Stimulated activated CD4-positive, alpha-beta T cell treated with anti-CD3 and anti-CD28 coated beads, Interleukin-15, amount 100 ng/mL, for 48 hours (primary cell): ENCODE measurements at places on chromosomes 1 and 21.

GRCh38 chr1:95583661-95584210 lies 349.7 kb downstream of the RWDD3 start:
- no peak for DNase-seq

DNA sequence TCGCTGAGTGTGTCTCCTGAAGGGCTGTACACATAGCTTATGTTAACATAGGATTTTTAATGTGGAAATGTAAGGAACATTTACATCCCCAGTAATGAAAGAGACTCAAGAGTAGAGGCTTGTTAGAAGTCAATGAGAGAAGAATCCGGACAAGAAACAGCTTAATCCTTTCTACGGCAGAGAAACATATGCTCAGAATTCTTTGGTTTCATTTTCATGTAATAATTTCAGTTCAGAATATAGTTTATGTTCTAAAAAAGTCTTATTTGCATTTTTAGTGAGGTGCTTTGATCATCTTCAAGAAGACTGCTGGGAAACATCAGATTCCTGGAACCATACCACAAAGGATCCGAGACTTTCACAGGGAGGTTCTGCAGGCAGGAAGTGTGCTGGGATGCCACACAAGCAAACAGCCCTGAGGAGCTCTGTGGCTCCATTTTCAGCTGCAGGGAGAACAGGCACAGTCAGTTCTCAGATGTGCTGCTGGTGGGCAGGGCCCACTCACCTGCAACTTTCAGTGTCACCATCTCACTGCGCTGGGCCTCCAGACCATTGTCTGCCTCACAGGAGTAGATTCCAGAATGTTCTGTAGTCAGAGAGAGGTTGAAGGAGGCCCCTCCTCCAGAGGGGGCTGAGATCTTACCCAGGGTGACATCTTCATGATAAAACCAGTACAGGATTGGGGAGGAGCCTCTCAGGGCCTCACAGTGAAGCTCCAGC lies 28.4 kb downstream of the FCRL5 start:
- DNase-seq = no peak

DNA sequence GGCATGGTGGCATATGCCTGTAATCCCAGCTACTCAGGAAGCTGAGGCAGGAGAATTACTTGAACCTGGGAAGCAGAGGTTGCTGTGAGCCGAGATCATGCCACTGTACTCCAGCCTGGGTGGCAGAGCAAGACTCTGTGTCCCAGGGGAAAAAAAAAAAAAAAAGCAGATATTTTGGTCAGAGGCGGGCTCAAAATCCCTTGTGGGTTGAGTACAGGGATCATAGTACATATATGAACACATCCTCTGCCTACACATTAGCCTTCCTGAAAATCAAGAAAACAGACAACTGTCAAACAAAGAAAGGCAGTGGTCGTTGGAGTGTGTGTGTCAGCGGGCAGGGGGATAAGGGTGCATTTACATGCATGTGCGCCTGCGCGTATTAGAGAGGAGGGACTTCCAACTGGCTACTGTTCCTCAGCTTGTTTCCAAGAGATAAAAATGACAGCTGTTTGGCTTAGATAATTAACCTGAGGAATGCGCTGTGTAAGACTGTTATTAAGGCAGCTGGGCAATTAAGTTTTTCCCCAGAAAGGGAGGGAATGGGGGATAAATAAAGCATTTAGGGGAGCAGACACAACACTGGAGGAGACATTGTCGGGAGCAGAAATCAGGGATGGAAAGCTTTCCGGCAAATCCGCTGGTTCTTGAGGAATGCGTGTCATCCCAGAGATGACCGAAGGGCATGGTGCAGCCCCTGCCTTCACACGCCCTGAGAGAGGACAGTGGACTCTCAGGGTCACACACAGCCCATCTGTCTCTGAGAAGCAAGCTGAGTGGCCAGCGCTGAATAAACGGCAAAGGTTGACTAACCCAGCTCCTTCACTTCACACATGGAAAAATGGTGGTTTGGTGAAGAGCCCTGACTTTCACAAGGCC lies 6.4 kb downstream of the LAMB3 start:
- no peak for DNase-seq

DNA sequence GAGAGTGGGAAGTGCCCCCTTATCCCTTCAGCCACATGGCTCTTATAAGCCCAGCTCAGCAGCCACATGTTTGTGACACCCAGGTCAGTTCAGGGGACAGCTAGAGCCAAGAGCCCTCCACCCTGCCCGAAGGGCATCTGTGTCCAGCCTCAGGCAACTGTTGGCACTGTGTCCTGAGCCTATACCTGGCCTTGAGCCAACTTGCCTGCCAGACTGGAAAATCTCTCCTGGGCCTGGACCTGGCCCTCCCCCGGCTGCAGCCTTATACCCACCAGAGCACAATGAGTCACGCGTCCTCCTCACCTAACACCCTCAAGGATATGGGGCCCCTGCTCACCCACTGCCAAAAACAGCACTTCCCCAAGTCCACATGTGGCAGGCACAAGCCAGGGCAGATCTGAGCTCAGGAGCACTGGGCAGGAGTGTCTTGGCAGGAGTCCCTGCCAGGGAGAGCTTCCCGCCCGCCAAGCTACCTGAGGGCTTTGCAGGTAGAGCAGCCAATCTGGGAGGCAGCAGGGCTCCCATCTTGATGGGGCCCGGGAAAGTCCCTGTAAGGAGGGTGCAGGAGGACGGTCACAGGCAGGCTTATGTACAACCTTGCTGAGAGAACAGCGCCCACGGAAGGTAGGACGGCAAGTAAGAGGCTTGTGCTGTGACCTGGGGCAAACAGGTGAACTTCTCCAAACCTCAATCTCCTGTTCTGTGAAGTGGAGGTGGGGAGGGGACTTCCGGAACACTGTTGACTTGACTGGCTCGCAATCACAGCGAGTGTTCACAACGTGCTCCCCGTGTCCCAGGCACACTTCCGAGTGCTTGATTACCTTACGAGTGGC lies 19.8 kb upstream of the HSPG2 start:
- no peak for DNase-seq

DNA sequence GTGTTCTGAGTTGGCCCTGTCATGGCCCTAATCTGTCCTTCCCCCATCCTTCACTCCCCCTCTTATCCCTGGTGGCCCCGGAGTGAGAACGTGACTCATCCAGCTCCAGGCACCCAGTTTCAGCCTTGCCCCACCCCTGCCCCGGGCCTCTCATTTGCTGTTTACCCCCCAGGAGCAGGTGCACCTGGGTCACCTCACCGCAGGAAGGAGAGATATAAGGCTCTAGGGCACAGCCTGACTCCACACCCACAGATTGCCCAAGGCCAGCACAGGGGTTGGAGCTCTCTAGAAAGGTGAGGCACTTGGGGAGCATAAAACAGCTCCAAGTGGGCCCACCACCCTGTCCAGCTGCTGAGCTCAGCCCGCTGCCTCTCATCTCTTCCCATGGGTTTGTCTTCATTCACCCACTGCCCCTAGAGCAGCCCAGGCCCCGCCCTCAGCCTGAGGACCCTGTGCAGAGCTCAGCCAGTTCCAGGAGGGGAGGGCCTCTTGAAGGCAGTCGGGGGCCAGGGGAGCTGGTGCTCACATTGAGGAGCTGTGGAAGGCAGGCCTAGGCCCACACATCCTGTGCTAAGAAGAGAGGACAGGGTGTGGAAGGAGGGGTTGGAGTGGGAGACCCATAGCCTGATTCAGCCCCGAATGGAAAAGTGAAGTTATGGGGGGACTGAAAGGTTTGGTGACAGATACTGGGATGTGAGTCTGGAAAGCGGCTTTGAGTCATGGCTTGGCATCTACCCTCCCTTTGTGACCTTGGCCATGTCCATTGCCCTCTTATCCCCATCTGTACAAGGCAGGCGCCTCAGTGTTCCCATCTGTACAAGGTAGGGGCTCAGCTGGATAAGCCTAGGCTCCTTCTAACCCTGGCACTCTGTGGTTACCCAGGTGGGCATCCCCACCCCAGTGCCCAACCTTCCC lies 16.1 kb upstream of the GPR37L1 start:
- no peak for DNase-seq

- no peak for DNase-seq
Observed at GRCh38 chr1:40243351-40243750, 4.4 kb upstream of the TMCO2 start.

GRCh38 chr1:13945856-13946255 lies 245.9 kb downstream of the PRDM2 start:
- DNase-seq = no peak

- no peak for DNase-seq
Observed at GRCh38 chr1:100394285-100394684, 42.0 kb downstream of the CDC14A start.

DNA sequence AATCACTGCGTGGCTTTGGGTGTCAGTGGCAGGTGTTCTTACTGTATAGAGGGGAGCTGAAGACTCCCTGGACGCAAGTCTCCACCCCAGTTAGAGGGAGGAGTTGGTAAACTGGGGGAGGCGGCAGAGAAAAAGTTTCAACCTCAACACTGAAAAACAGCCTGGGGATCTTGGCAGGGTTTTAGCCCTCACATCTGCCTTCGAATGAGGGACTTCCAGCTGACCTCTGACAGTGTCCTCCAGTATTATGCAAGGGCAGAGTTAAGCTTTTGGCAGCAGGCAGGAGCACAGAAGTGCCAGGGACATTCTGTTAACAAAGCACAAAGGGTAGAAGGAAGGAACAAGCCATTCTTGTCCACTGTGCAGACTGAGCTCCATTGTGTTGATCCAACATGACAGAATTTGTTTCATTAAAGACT lies 41.2 kb upstream of the RAB4A start:
- no peak for DNase-seq

GRCh38 chr1:65440915-65441314 lies 20.4 kb downstream of the LEPR start:
- no peak for DNase-seq

DNA sequence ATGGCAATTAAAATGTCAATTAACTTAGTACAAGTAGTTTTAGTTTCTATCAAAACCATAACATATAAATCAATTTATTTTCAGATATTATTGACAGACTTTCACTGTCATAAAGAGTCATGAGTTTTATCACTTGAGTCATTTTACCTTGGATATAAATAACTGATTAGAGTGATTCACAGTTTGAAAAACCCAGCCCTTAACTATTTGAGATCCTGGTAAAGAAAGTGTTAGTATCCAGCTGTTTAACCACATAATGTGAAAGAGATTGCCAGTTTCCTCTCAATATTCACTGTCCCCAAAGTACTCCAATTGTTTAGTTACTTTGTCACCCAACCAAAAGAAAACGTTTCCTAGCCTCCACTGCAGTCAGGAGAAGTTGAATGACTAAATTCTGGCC lies 91.3 kb downstream of the UCHL5 start:
- no peak for DNase-seq

GRCh38 chr21:18468790-18469189 lies 65.2 kb upstream of the TMPRSS15 start:
- DNase-seq = no peak

GRCh38 chr1:38941093-38941492 lies 537 bp downstream of the RHBDL2 start:
- no peak for DNase-seq

DNA sequence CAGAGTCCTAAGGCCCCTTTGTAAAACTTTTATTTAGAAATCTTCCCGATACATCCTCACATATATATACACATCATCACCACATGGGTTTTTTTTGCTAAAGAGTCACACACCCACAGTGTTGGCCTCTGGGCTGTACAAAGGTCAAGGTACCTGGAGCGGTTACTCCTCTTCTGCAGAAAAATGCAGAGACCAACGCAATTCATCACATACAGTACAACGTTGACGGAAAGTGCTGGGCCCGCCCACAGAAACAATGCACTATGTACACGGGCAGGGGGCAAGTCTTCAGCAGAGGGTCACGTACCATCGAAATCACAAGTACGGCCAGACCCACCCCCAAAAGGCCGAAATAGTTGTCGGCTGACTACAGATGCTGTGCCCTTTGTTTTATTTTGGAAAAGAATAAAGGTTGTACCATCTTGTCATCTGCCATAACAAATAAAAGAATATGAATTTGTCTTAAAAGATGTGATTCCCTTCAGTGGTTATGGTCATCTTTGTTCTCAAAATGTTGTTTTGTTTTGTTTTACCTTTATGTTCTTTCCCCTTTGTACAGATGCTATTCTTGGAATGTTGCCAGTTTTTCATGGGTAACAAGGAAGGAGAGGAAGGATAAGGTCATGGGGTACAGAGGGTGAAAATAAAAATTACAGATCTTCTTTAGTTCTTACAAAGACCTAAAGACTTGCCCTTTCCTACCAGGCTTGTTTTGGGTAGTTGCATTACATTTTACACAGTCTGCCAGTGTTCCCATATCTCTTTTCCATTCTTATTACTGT lies 15.6 kb downstream of the TAL1 start:
- DNase-seq = no peak

- DNase-seq = no peak
Observed at GRCh38 chr1:184019506-184019905, 18.0 kb downstream of the COLGALT2 start.

DNA sequence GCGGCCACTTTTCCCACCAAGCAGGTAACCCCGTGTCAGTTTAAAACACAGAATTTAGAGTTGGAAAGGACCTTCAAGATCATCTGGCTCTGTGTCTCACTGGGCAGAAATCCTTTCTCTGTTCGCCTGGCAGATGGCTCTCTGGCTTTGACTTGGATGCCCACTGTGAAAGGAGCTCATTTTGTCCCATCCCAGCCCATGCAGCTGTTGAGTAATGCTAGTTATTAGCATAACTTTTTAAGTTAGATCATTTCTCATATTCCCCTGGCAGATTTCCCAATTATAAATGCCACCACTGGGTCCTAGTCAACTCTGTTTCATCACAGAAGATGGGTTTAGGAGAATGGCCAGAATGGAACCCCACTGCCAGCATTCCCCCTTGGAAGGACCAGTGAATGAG lies 55.9 kb downstream of the SLC35F3 start:
- no peak for DNase-seq

DNA sequence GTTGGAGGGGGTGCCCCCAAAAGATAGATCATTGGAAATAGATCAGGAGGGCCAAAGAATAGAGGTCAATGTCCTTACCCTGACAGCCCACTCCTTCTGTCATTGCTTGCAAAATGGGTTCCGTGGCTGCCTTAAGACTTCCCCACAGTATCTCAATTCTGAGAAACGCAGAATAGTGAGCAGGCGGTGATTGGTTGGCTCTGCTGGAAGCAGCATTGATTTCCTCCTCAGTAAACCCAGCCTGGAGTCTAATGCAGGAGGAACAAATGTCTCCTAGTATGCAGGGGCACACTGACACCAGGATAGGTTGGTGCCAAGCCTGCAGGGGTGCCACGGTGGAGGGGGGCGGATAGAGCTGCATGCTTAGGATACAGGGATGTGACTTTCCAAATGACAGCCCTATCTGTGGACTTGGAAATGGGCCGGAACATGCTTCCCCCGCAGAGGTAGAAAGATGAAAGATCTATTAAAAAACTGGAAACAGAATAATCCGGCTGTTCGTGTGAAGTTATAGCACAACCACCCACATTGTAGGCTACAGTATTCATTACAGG lies 76.9 kb downstream of the BRINP2 start:
- DNase-seq = no peak

- no peak for DNase-seq
Observed at GRCh38 chr1:201298396-201299381, 15.4 kb downstream of the PKP1 start.

GRCh38 chr1:205015241-205015640 lies 27.8 kb upstream of the CNTN2 start:
- DNase-seq = no peak

- no peak for DNase-seq
Observed at GRCh38 chr1:51989582-51990477, 670 bp downstream of the RAB3B start.

- DNase-seq = no peak
Observed at GRCh38 chr1:21687081-21687529, 17.9 kb upstream of the RAP1GAP start.

GRCh38 chr1:91846007-91846638 lies 39.8 kb downstream of the TGFBR3 start:
- DNase-seq = no peak
